MM.1S (cell line): ENCODE measurements at places on chromosomes 3 and 15.

DNA sequence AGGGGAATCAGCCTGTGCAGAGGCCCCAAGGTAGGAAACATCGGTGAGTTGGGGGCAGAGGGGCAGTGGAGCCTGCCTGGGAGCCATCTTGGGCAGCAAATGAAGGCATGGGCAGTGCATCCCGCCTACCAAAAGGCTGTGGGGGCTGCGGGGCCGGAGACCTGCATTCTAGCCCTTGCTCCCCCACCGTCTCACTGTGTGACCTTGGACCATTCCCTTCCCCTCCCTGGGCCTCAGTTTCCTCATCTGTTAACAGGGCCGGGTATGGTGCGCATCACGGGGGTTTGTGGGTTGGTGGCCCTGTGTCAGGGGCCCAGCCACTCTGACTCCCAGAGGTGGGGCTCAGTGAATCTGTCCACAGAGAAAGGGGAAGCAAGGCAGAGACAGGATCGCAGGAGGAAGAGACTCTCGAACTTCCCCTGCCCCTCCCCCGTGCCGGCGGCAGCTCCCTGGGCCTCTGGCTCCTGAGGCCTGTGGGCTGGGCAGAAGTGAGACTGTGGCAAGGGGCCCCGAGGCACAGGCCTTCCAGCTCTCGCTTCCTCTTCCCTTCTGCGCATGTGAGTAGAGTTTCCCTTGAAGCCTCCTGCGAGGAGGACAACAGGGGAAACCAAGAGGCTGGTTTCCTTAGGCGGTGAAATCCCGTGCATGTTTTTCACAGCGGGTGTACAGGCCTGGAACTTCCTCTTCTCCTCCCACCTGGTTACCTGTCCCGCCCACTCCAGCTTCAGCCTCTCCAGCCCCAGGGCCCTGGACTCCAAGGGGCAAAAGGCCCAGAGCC is 42.9 kb downstream of the IDH2 start:
- DNase-seq: peak; percentile 96
- no peaks in the 10 kb centered on the region for H3K36me3 ChIP-seq
- no peaks in the 10 kb centered on the region for H3K27me3 ChIP-seq
- peak overlapping the region; percentile 91 for H3K27ac ChIP-seq
- H3K4me1 ChIP-seq: peaks cover 28% of the 10 kb centered on the region

DNA sequence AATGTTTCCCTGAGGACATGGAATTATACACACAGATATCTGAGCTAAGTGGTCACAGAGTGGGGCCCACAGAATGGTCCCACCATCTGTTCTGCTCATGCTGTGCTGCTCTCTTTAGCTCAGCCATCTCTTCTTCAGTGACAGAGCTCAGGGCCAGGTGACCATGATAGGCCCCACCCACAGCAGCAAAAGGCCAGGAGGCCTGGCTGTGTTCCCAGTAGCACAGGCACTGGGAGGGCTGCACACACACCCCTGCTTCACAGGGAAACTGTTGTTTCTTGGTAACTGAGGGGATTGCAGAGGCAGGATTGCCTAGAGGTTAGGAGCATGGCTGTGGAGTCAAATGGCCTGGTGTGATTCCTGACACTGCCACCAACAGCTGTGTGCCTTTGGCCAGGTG is 4.8 kb upstream of the FBXW12 start:
- no peak for DNase-seq
- H3K36me3 ChIP-seq: no peaks in the 10 kb centered on the region
- H3K4me3 ChIP-seq: no peak overlapping the region
- no peaks in the 10 kb centered on the region for H3K27me3 ChIP-seq

DNA sequence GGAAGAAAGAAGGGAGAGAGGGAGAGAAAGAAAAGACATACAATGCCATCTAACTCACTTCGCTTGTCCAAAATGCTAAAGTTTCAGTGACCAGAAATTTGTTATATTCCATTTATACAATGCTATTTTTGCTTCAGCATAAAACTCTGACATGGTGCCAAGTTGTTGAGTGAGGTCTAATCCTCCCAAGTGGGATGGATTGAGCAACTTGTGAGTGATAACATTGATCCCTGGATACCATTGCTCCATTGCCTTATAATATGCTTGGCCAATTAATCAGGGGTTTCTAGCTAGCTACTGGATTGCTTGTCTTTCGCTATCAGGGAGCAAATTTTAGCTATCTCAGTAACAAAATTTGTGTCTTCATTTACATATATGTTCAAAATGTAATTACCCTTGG is 615.6 kb upstream of the DPPA4 start:
- no peak overlapping the region for H3K27ac ChIP-seq
- H3K4me3 ChIP-seq: no peak overlapping the region
- no peak for DNase-seq
- no peaks in the 10 kb centered on the region for H3K4me1 ChIP-seq
- H3K36me3 ChIP-seq: no peaks in the 10 kb centered on the region
- H3K27me3 ChIP-seq: no peaks in the 10 kb centered on the region

DNA sequence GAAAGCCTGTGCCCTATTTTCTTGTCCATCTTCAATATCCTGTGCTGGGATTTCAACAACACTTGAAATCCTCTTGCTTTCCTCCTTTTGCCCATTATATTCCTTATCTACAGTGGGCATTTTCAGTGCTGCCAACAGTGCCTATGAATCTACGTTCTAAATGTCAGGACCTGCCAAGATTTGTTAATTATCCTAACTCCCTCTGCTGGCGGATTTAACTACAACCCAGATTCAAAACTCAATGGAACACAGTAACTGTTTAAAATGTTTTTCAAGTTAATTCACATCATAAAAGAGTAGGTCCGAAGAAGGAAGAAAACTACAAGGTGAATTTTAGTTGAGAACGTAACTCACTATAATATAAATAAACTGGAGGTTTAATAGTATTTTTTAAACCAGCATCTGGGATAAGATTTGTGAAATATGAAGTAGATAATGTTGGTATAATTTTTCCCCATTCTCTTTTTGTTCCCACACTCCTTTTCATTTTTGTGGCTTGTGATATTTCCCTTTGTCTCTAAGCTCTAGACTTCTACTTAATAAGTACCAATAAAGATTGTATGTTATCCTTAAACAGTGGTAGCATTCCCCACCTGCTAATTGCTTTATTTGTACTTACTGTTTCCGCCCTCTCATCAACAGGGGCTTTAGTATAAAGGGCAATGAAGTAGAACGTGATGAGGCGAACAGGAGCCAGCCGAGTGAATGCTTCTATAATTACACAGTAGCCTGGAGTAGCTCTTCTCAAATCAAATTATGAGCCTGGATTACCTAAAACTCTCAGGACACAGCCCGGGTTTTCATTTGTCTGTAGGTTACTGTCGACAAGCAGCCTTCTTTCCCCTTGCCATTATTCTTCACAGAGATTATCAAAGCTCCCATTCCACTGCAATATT is 302.5 kb upstream of the ATP11B start:
- H3K4me3 ChIP-seq: no peak overlapping the region
- H3K27me3 ChIP-seq: no peaks in the 10 kb centered on the region
- H3K36me3 ChIP-seq: no peaks in the 10 kb centered on the region
- H3K4me1 ChIP-seq: no peaks in the 10 kb centered on the region
- H3K27ac ChIP-seq: no peak overlapping the region

DNA sequence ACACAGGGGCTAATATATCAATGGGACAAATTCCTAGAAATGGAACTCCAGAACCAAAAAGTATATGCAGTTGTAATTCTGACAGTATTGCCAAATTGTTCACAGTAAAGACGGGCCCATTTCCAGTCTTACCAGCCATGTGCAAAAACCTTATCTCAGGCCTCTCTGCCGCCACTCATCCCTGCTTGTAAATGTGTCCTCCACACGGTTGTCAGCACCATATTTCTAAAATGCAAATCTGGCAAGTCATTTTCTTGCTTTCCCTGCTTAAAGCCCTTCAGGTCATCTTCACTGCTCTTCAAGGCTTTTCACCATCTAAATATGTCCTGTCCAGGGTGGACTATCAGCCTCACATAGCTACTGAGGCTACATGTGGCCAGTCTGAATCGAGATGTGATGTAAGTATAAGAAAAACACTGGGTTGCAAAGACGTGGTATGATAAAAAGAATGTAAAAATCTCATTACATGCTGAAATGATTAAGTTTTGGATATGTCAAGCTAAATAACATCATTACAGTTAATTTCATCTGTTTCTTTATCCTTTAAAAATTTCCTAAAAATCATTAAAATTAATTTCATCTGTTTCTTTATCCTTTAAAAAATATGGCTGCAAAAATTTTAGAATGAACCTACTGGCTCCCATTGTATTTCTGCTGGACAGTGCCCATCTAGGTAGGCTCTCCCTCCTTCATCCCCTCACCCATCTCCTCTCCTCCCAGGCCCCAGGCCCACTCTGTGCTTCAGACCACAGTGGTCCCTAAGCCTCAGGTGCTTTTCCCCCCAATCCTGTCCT is 980 bp downstream of the PARP9 start:
- no peak for DNase-seq
- no peaks in the 10 kb centered on the region for H3K4me1 ChIP-seq
- H3K27ac ChIP-seq: no peak overlapping the region
- no peaks in the 10 kb centered on the region for H3K27me3 ChIP-seq
- H3K36me3 ChIP-seq: no peaks in the 10 kb centered on the region
- H3K4me3 ChIP-seq: no peak overlapping the region

DNA sequence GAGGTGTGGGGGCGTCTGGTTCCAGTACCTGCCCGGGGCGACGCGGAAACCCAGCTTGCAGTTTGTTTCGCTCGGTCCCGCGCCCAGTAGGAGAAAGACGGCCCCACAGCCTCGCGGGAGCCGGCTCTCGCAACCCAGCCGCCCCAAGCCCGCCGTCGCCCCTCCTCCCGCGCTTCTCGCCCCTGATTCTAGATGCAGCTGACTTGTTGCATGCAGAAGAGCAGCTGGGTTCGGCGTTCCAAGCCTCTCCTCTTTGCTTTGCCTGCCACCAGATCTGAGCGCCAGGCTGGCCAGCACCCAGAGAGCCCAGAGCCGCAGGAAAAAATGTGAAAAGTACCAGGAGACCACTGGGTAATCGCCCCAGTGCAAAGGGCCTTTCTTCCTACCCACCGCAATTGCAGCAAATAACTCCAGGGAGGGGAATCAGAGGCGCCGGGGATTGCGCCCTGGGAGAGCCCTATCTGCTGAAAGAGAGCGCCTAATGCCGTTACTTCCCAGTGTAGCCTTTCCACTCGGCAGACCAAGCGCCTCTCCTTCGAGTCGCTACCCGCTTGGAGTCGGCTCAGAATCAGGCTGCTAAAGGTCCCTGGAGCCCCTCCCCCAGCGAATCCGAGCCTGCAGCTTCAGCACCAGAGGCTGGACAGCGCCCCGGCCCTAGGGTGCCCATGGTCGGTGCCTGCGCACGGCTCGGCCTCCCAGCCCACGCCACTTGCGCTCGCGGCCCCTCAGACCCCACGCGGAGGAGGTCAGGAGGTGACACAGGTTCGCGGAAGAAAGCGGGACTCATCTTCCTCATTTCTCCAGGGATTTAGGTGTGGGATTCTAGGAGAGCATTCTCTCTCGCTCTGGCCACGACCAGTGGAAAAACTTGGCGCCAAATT is 15.7 kb upstream of the AEN start:
- no peaks in the 10 kb centered on the region for H3K4me1 ChIP-seq
- peak; percentile 15 for DNase-seq
- no peaks in the 10 kb centered on the region for H3K36me3 ChIP-seq
- no peak overlapping the region for H3K27ac ChIP-seq
- H3K27me3 ChIP-seq: peaks cover 31% of the 10 kb centered on the region

DNA sequence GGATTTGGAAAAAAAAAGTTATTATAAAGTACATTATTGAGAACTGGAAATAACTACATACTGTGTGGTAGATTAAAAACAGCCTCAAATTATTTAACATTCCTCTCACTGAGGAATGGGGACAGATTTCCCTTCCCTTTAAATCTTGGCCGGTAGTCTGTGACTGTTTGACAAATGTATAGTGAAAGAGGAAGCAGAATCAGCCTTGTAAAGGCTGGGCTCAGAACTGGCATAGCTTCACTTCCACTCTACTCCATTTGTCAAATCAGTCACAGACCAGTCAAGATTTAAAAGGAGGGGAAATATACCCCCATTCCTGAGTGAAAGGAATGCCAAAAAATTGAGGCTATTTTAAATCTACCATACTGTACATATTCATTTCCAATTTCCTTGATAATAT is 18.2 kb upstream of the B4GALT4 start:
- H3K4me1 ChIP-seq: peaks cover 9% of the 10 kb centered on the region; the same call in 1 of the 2 replicates
- H3K27me3 ChIP-seq: no peaks in the 10 kb centered on the region
- H3K27ac ChIP-seq: no peak overlapping the region
- H3K36me3 ChIP-seq: no peaks in the 10 kb centered on the region
- no peak overlapping the region for H3K4me3 ChIP-seq
- peak; percentile 28 for DNase-seq

DNA sequence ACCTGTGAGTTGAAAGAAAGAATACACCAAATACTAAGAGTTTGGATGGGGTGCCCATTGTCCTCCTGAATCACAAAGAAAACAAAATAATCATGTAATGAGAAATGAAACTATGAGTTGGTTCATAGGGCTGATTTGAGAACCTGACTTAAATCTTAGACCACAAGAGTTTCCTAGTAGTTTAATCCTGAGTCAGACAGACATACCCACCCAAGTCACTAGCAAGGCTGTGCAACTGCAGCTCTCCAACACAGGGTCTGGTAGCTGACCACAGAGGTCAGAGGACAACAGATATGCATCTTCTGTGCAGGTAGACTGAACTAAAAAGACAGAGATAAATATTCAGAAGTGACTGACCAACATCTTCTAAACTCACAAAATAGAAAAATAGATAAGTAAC is 296.3 kb upstream of the TMCO5A start:
- no peaks in the 10 kb centered on the region for H3K27me3 ChIP-seq
- DNase-seq: peak; percentile 46
- no peak overlapping the region for H3K4me3 ChIP-seq
- no peak overlapping the region; the same call in 1 of the 2 replicates for H3K27ac ChIP-seq

DNA sequence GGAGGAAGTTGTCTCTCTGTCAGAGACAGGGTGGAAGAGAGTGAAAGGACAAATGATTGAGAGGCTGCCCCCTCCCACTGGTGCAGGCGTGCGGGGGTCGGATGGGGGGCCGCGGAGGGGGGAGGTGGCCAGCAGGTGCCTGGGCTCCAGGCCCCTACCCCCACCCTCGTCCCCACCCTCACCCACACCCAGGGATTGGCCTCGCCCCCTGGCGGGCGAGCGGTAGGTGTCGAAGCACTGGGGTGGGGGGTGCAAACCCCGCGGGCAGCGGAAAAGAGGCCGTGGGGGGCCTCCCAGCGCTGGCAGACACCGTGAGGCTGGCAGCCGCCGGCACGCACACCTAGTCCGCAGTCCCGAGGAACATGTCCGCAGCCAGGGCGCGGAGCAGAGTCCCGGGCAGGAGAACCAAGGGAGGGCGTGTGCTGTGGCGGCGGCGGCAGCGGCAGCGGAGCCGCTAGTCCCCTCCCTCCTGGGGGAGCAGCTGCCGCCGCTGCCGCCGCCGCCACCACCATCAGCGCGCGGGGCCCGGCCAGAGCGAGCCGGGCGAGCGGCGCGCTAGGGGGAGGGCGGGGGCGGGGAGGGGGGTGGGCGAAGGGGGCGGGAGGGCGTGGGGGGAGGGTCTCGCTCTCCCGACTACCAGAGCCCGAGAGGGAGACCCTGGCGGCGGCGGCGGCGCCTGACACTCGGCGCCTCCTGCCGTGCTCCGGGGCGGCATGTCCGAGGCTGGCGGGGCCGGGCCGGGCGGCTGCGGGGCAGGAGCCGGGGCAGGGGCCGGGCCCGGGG is at the start of gene KAT2B:
Gene KAT2B (plus strand): TSS at position 682 of the 783 bp plus-strand sequence. CDS start 32 bp downstream, at position 714.
- no peaks in the 10 kb centered on the region for H3K27me3 ChIP-seq
- no peaks in the 10 kb centered on the region for H3K36me3 ChIP-seq
- peak within 1 kb of the TSS; percentile 86 for H3K27ac ChIP-seq
- peak; percentile 87 for DNase-seq
